ENCODE measurements at places on chromosomes 2 and 18.

DNA sequence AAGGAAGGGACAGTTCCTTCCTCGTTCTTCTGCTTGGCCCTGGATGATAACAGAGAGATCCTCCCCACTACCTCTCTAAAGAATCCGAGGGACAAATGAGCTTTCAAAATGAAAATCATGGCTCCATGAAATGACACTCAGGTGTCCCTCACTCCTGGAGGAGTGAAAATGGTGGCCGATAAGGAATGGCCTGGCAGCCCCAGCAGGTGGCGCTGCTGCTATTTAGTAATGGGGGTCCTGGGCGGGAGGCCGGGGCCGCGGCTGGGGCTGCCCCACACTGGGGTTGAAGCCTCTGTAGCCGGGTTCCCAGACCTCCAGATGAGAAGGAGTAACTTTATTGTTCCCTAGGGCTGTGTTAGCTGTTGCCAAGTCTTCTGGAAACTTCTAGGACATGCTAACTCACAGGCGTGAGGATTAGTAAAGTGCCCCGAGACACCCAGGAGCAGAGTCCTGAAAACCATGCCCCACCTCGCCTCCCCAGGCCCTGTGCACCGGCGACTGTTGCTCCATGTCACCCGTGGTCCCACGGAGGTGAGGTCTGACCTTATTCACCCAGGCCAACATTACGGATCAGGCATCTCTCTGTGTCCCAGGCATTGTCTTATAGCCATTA, 138.0 kb downstream of the CTIF start:
- DNase-seq = peak; percentile 58

DNA sequence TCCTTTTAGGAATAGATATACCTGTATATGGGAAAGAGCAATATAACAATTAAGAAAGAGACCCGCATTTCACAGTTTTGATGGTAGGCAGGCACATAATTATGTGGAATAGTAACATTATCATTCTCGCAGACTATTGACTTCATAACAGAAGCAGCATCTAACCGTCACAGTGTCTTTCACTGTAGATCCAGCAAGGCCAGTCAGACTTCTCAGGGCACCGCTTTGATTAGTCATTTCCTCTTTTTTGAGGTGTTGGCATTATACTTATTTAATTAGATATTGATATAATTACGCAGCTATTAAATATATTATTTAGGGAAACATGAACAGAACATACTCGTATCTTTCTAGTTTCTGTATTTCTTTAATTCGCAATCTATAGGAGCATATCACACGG, 176.4 kb downstream of the NAPG start:
- DNase-seq = no peak

DNA sequence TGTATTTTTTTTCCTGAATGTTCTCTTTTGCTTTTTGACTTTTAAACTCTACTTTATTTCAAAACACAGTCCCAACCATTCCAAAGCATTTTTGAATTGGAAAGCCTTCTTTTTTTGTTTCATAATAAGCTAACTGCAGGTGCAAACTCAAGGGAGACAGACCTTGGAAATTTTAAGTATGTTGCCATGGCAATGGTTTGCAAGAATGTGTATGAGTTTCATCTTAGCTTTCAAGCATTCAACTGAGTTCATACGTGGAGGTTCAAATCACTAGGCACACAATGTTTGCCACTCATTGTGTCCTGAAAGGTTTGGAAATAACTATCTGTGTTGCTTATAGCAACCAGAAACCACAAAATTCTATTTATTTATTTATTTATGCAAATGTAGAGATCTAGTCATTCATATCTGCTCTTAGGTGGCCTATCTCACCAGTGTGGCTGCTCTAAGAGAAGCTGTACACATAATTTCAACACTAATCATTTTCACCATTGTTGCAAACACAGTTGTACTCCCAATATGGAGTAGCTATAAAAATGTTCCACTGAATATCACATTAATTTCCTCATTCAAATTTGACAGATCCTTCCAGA, 805.7 kb upstream of the FSHR start:
- no peak for DNase-seq

DNA sequence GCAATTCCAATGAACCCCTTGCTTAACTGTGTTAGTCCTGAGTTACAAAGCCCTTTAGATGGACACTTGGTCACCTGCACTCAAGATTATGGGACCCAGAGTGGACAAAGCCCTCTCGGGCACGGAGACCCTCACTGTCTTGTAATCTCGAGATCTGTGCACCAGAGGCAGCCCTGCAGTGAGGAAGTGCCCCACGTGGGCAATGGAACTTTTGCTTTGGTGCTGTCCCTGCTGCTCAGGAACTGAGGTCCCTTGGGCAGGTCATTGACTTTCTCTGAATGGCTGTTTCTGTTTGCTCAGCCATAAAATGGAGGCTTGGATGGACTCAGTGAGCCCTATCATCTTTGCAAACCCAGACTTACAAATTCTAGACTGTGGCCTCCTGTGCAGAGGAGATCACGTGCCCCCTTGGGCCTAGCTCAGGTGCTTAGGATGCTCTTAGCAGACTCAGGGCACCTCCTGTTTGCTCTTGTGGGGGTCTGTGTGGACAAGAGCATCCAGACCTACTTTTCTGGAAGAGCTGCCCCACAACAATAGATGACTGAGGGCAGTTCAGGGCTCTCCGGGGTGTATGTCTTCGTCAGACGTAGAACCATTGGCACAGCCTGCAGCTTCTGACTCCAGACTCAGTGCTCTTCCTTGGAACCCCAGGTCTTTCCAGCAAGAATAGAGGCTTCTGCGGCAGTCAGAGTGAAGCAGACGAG, 94.5 kb upstream of the HS6ST1 start:
- DNase-seq = no peak

DNA sequence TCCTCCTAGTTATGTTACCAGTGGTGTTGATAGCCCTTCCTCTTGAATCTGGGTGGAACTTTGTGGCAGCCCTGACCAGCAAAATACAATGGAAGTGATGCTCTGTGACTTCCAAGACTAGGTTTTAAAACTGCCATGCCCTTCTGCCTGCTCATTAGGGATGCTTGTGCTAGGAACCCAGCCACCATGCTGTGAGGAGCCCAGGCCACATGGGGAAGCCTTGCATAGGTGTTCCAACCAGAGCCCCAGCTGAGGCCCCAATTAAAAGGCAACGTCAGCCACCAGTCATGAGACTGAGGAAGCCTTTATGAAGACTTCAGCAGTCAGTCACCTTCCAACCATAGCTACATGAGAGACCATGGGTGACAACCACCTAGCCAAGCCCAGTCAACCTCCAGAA, 14.0 kb upstream of the MAPRE2 start:
- DNase-seq = no peak

- no peak for DNase-seq
Observed at GRCh38 chr2:218828477-218828778, 3.2 kb downstream of the PRKAG3 start.

- peak; percentile 27 for DNase-seq
Observed at GRCh38 chr18:2853926-2854664, 7.3 kb downstream of the EMILIN2 start.

DNA sequence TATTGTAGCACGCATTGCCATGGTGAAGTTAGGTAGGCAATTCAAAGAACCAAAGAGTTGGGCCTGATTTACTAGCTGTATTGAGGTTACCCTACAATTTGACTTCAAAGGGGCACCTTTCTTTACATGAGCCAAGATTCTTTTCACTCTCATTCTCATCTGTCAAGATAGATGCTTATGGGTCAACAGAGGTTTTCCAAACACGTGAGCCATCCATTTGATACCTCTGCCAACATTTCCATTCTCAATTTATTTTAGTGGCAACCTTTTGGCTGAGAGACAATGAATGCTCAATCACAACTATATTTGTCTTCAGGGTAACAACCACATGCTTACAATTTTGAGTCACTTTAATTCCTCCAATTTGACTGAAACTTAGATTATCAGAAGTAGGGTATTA, 370.6 kb upstream of the CDH20 start:
- no peak for DNase-seq

DNA sequence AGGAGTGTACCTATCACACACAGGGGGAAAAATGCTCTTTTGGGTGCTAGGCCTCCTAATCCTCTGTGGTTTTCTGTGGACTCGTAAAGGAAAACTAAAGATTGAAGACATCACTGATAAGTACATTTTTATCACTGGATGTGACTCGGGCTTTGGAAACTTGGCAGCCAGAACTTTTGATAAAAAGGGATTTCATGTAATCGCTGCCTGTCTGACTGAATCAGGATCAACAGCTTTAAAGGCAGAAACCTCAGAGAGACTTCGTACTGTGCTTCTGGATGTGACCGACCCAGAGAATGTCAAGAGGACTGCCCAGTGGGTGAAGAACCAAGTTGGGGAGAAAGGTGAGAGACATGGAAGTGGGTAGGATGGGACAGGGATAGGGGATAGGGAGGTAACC, 12.2 kb downstream of the DHRS9 start:
- no peak for DNase-seq

- no peak for DNase-seq
Observed at GRCh38 chr2:28726177-28726576, 25.5 kb upstream of the PPP1CB start.

- peak; percentile 47 for DNase-seq
Observed at GRCh38 chr2:224347176-224348051, 54.5 kb downstream of the FAM124B start.

GRCh38 chr2:46377101-46377581, 79.9 kb downstream of the EPAS1 start:
- no peak for DNase-seq

- peak; percentile 67 for DNase-seq
Observed at GRCh38 chr2:234880551-234881211, 71.1 kb upstream of the SH3BP4 start.
